Neural crest cell (in vitro differentiated cells): ENCODE measurements at places on chromosomes 3 and 15.

GRCh38 chr3:161314836-161315395, 56.4 kb downstream of the SPTSSB start:
- no peak for DNase-seq

DNA sequence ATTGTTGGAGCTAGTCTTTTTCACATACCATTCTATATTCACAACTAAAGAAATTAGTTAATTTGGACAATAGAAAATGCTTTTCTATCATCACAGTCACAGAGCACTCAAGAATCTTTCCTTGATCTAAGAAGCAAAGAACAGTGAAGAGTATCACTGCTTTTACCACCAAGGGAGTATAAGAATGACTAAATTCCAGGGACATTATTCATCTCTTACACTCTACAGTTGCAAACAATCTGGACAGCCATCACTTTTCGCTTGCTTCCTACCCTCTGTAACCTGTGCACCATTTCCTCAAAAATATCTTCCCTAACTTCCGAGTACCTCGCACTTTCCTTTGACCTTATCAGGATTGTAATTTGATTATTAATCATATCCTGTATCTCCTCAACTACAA, 359.5 kb upstream of the TMCO5A start:
- no peak for DNase-seq

DNA sequence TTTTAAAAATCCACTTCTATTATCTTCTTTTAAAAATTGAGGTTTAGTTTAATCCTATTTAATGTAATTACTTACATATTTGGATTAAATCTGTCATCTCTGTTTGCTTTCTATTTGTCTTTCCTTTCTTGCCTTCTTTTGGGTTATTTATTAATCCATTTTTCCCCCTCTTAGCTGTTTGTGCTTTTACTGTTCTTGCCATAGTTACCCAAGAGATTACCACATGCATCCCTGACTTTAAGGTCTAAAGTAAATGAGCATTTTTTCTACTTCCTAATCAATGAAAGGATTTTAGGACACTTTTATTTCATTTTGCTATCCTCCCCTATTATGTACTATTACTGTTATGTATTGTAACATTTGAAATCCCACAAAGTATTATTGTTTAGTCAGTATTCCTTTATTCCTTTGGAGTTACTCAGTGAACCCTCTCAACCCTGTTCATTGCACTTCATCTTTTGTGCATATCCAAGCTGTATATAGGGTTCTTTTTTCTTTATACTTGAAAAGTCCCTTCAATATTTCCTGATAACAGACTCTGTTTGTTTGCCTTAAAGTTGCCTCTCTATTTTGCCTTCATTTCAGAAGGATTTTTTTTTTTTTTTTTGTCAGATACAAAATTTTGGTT, 62.7 kb downstream of the MEF2A start:
- DNase-seq: no peak

DNA sequence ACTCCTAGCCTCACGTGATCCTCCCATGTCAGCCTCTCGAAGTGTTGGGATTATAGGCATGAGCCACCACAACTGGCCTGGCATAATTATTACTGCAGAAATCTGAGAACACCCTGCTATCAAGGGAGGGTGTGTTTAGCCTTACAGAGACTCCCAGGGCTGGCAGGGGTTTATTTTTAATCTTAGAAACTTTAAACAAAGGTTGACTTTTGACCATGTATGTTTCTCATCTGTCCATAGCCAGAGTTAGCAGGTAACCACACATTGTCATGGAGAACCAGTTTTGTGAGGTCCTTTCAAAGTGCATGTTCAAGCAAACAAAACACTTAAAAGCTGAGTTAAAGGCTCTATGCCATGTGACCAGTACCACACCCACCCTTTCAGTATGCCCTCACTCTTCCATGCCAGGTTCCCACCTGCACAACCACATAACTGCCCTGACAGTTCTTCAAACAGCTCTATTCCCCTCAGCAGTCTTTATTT, 11.1 kb downstream of the SIAH2 start:
- DNase-seq: no peak

DNA sequence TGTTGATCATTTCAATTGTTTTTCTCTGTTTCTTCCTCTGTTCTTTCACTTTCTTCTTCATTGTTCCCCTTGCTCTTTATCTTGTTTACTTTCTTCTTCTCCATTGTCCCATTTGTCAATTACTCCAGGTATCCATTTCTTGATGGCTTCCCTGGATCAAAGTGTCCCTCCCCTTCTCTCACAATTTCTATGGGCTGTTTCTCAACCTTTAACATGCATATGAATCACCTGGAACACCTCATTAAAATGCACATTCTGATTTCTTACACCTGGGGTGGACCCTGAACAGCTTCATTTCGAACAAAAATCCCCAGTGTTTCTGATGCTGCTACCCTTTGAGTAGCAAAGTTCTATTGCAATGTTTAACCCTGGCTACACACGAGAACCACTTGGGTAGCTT, 454.8 kb downstream of the EPHA6 start:
- no peak for DNase-seq

GRCh38 chr3:190738636-190739155, 123.8 kb downstream of the GMNC start:
- no peak for DNase-seq

DNA sequence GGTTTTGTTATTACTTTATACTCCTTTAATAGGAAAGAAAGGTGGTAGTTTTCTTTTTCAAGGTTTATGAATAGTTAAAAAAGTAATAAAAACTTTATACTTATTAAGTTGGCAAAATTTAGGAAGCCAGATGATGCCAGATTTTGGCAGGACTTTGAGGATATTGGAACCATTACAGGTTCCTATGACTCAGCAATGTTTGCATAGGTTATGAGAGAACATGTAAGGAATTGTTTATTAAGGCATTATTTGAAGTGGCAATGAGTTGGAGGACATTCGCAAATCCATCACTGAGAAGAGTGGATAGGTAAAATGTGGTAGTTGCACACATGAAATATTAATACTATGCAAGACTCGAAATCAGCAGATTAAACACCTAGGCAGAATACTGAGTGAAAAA, 29.9 kb downstream of the CDAN1 start:
- DNase-seq: no peak

GRCh38 chr15:91921188-91921842, 67.8 kb downstream of the SLCO3A1 start:
- no peak for DNase-seq

GRCh38 chr3:194046995-194047645, 88.8 kb upstream of the HES1 start:
- DNase-seq: no peak

DNA sequence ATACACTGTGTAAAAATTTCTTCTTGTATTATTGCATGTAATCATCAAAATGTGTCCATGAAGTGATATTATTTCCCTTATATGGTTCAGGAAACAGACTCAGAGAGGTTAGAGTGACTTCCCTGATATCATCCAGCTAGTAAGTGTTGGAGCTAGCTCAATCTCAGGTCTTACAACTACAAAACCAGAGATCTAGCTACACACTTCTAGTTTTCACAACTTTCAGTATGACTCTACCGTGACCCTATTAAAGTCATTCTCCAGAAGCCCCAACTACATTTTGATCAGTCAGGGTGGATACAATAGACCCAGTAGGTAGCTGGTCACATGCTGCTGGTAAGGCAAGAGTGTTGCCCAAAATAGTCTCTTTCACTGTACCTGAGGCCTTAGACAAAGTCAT, 165.3 kb downstream of the GOLIM4 start:
- DNase-seq: no peak

DNA sequence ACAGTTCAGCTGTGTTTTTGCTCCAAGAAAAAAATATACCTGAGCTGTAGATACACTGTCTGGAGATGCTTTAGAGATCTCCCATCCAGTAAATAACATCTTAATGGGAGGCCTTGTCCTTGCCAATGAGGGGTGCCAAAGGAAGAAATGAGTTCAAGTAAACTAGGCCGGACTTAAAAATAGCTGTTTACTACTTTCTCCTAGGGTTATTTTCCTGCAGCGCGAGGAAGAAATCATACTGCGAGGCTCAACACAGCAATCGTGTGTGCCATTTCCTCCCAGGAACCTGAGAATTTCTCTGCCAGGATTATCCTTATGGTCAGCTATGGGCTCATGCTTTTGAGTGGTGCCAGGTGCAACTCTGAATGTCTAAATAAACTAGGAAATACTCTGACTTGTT, 71.9 kb downstream of the CMTM8 start:
- no peak for DNase-seq

- no peak for DNase-seq
These were observed 3.9 kb downstream of the OXTR start for GRCh38 chr3:8765528-8765927.

- peak; percentile 55 for DNase-seq
These were observed 4.9 kb downstream of the PRRT3 start for GRCh38 chr3:9947025-9947995.

DNA sequence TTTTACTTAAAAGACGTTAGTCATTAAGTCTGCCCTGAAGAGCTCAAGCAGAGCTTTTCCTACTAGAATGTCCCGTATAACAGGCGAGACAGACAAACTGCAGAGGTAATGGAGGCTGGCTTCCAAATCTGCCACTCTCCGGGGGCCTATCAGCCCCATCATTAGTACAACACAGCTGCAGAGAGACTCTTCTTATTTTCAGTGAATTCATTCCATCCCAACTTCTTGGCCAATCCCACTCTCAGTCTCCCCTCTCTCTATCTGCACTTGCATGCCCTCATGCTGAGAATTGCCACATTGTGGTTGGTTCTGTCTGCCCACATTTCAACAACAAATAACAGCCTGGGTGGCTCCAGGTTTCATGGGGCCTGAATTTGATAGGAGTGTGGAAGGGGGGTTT, 412.7 kb downstream of the ERC2 start:
- no peak for DNase-seq

- peak; percentile 84 for DNase-seq
These were observed 25.1 kb downstream of the C3orf18 start for GRCh38 chr3:50542177-50543034.

GRCh38 chr3:56137415-56137814, 330.9 kb downstream of the ERC2 start:
- DNase-seq: no peak
